CD8-positive, alpha-beta T cell (primary cell): ENCODE measurements at places on chromosomes 16 and 17. TPM values are rescaled to one million over a fixed set of nuclear protein-coding genes. Genes with fewer than 3 reads are reported as not detected.

ANKS4B gene
- total RNA-seq: not detected

CFAP97D1 gene
- total RNA-seq: not detected

NPIPB13 gene
- total RNA-seq: 18.6 TPM

FOXJ1 gene
- total RNA-seq: 2.2 TPM

ABCA6 gene
- total RNA-seq: 0.14 TPM

ZDHHC1 gene
- not detected for total RNA-seq

DOC2B gene
- total RNA-seq: 0.19 TPM

TEPSIN gene
- total RNA-seq: 88.8 TPM

SLC13A2 gene
- not detected for total RNA-seq

KRTAP9-2 gene
- total RNA-seq: not detected
